ENCODE measurements at places on chromosomes 6 and 20.

DNA sequence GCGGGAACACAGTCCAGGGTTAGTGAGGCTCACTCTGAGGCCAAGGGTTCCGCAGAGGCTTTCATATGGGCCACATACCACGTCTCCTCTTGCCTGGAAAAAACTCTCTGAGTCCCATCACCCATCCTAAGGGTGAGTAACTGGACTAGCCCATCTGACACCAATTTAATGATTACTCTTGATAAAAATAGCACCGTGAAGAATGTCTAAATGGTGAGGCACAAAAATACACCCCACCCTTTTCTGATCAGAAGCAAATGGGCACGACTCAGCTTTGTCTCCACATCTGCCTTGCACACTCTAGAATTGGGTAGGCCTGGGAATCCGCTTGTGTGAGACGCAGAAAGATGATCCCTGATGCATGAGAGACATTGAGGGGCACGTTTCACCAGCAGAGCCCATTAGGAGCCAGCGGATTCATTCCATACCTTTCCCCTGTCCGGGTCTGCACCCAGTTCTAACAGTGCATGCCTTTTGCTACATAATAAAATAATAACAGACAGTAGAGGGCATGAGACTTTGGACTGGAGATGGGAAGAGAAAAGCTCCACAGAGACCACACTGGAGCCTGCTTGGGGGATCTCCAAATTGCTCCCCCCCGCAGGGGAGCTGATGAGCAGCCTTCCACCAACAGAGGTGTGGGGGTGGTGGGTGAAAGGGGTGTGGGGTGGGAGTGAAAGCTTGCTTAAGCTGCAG, 110.0 kb upstream of the KCNK16 start:
- no peak for DNase-seq

- DNase-seq = no peak
These were observed 2.3 kb downstream of the NR2E1 start for GRCh38 chr6:108168090-108168463.

DNA sequence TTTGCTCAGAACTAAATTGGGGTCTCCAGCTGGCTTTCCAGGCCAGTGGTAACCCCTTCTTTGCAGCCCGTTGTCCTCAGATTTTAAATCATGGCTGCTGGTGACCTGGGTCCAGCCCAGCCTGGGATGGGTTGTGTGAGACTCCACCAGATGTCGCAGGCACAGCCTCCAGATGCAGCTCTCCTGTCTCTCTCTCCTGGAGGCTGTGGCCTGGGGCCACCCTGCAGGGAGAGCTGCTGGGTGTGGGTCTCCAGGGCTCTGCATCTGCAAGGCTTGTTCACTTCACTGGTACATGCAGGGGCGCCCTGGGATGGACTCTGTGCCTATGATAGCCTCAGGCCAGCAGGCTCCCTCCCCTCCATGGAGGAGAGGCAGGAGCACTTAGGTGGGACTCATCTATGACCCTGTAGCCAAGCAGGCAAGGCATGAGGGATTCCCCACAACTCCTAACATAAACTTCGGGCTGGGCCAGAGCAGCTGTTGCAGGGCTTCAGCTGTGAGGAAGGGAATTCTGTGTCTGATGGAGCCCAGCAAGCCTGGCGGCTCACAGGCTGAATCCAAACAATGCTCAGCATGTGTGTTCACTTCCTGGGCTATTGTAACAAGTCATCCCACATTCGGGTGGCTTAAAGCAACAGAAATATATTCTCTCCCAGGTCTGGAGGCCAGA, 94.7 kb upstream of the NXT1 start:
- DNase-seq = no peak

DNA sequence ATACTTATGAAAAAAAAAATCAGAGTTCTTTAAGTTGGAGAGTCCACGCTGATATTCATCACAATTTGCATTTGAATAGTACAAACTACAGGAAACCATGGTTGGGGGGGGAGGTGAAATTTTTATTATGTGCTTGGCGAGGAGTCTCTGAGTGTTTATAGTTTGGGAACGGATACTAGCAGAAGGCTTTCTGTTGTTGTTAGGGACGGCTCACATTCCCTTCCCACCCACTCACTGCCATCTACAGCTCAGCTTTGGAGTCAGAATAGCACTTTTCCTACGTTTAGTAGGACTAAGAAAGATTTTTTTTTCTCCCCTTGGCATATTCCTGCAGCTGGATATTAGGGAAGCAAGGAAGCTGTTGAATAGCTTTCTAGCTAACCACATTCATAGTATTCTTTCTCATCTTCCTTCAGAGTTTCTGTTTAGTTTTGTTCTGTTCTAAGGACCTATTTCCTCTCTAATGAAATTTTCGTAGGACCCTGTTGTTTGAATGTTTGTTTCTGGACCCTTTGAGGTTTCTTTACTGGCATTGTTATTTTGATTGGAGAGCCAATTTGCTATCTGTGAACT, 235.1 kb upstream of the ZNF217 start:
- peak; percentile 85 for DNase-seq

GRCh38 chr6:41707565-41708200, 27.7 kb downstream of the TFEB start:
- DNase-seq = no peak

All from right lung (tissue), 10 donors.